ENCODE measurements at places on chromosomes 1 and 21.

GRCh38 chr1:84775535-84775920, 85.3 kb upstream of the SSX2IP start:
- DNase-seq: no peak

GRCh38 chr1:32215629-32216480, 6.3 kb downstream of the TMEM234 start:
- peak; percentile 47 for DNase-seq

DNA sequence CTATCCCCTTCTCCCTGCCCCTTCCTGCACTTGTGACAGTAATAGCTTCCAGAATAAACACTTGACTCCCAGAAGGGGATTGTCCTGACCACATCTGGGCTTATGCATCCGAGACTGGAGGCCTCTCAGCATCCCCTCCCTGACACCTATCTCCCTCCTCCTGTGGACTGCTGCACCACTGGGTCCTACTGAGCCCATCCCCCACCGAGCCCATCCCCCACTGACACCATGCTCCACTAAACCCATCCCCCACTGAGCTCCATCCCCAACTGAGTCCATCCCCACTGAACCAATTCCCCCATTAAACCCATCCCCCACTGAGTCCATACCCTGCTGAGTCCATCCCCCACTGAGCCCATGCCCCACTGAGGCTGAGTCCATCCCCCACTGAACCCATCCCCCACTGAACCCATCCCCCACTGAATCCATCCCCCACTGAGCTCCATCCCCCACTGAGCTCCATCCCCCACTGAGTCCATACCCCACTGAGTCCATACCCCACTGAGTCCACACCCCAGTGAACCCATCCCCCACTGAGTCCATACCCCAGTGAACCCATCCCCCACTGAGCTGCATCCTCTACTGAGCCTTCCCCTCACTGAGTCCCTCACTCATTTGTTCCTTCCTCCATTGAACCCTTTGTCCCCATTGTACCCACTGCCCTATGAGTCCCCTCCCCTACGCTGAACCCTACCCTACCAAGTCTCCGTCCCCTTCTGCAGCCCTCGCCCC, 5.6 kb downstream of the PDZK1IP1 start:
- DNase-seq: no peak

- no peak for DNase-seq
Measured at GRCh38 chr1:107682467-107682866, 282.5 kb downstream of the VAV3 start.

DNA sequence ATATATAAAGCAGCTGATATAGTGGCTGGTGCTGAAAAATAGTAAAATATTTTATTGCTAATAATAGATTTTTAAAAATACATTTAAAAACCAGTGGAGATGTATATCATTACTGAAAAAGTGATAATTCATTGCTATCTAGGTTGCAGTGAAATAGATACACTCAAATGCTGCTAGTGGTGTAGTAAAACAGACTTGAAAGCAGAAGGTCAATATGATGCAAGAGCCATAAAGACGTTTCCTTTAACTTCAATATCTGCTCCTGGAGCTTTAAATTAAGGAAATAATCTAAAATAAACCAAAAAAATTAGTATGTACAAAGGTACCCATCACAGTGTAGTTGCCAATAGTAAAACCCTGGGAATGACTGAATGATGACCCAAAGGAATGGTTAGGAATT, 26.2 kb downstream of the RHEX start:
- DNase-seq: no peak

DNA sequence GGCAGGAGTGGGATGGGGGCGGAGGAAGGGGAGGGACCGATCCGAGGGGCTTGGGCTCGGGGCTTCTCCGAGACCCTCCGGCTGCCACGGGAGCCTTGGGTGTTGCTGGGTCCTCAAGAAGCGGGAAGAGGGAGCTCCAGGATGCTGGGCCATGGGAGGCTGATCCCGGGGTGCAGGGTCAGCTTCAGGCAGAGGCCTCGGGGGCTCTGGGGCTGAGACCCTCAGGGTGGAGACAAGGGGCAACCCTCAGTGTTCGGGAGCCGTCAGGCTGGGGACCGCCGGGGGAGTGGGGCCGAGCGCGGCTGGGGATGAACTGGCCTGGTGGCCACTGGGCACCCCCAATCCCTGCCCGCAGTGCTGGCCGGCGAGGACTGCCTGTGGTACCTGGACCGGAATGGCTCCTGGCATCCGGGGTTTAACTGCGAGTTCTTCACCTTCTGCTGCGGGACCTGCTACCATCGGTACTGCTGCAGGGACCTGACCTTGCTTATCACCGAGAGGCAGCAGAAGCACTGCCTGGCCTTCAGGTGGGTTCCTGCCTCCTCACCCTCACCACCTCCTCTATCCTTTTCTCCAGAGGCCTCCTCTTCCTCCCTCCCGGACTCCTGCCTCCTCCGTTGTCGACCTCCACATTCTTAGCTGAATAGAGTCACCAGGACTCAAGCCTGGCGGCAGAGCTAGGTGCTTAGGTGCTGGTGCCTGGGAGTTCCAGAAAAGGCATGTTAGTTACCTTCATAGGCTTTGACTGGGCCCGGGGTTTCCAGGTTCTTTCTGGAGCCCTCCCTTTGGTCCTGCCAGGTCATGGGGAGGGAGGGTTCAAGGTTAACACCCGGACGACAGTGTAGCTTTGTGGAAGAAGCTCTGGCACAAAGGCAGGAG, 631 bp downstream of the SHISA4 start:
- DNase-seq: no peak

GRCh38 chr1:119435052-119435451, 20.1 kb downstream of the HSD3B2 start:
- DNase-seq: no peak

DNA sequence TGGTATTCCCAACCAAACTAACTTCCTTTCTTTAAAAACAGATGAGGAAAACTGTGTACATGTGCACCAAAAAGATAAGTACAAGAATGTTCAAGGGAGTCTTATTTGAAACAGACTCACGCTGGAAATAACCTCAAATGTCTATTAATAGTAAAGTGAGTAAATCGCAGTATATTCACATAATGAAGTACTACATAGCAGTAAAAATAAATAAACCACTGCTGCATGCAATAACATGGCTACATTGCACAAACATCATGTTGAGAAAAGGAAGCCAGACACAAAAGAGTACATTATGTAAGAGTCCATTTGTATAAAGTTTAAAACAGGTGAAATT, 5.2 kb upstream of the DENND2D start:
- no peak for DNase-seq

DNA sequence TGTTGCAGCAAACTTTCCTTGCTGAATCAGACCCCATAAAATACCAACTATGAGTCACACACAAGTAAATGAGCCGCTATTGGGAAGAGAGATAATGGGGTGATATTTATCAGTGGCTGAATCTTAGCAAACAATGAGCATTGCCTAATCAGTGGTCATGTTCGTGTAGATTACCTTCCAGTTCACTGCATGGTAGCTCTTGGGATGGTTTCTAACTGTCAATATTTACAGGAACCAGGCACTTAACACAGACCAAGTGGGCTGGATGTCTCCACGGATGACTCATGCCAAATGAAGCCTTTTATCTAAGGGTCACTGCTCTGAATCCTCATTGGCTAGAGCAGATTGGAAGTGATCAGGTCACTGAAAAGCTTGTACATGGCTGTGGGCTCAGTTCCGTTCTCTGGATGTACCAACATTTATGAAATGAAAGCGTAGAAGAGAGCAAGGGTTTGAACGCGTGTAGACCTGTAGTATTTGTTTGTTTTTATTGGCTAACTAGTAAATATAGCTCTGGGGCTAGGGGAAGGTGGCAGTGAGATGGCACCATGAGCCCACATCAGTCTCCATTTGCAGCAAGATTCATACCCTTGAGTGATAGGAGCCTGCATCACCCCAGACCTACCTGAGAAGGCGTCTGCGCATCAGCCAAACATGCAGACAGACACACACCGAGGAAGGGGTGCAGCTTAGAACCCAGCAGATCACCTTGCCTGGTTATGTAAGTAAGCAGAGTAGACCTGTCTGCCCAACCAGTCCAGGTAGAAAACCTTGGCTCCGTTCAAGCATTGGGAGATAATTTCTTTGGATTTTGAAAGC, 153.3 kb downstream of the TOMM20 start:
- no peak for DNase-seq

DNA sequence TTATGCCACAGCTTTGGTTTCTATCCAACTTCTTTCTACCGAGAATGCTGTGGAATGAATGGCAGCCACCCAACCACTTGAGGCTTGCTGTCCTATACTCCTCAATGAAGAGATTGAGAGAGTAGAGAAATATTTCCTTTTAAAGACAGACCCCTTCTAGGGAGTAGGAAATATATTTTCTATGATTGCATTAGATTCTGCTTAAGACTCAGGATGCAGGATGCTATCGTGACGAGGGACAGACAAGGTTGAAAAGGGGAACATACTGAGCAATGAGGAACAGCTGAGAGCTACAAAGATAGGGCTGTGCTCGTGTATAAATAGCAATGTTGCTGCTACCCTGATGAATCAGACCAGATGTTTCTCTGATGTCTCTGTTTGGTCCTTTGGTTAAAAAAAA, 7.1 kb upstream of the RASAL2 start:
- no peak for DNase-seq

DNA sequence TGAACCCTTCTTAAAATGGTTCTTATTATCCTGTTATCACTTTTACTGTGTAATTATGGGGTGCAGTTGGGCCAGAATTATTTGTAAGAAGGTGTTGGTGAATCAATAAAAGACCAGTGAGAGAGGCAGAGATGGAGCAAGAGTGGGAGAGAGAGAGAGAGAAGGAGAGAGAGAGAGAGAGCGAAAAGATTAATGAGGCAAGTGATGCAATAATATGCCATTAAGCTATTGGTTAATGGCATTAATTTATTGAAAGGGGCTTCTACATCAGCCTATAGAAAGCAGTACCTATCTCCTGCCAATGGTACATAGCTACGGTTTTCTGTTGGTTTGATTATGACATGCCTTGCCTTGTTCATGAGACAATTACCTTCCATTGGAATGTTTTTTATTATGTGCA, 388.7 kb downstream of the RPS6KC1 start:
- no peak for DNase-seq

- DNase-seq: no peak
Measured at GRCh38 chr1:9345922-9346321, 53.2 kb downstream of the SPSB1 start.

- no peak for DNase-seq
Measured at GRCh38 chr1:215529111-215529510, 38.0 kb upstream of the KCTD3 start.

DNA sequence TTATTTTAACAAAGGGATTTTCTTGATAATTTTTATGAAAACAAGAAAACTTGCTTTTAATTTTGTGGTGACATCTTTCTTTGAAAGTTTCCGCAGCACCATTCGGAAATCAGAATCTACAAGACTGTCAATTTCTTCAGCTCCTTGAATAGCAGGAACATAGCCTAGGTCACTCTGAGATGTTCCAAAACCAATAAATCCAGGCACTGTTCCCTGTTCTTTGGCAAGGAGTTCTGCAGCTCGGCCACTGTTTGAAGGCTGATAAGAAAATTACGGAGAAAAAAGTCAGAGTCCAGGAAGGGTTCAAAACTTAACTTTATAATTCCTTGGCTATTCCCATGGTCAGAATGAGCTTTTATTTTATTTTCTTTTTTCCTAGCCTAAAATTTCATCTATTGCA, 6.0 kb downstream of the LTN1 start:
- no peak for DNase-seq

DNA sequence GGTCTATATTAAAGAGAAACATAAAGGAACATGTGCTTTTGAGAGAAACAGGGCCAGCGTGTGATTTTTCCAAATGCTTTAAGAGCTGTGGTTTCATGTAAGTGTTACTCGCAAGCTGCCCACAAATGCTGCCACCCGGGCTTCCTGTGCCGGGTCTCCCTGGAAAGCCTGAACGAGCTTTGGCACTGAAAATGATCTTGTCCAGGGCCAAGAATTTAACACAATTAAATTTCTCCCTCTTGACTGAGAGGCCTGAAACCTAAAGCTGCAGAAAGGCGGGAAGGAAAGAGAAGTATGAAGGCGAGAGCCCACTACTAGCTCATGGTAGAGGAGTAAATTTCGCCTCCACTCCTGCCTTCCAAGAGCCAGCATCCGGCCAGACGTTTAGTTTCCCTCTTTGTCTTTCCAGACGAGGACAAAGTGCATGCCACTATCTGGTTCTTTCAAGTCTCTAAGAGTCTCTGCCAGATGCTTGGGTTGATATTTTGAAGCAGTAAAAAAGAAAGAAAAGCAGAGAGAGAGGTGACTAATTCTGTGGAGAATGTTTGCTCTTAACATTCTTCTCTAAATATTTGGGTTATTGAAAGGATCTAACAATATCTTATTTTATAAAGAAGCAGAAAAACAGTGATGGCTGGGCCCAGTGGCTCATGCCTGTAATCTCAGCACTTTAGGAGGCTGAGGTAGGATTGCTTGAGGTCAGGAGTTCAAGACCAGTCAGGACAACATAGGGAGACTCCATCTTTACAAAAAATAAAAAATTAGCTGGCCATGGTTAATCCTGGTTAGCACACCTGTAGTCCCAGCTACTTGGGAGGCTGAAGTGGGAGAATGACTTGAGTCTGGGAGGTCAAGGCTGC, 100.0 kb upstream of the HNRNPU start:
- no peak for DNase-seq
